Caco-2 (cell line): ENCODE measurements at places on chromosomes 6 and 20. TPM values are rescaled to one million over a fixed set of nuclear protein-coding genes. Genes with fewer than 3 reads are reported as not detected.

DNA sequence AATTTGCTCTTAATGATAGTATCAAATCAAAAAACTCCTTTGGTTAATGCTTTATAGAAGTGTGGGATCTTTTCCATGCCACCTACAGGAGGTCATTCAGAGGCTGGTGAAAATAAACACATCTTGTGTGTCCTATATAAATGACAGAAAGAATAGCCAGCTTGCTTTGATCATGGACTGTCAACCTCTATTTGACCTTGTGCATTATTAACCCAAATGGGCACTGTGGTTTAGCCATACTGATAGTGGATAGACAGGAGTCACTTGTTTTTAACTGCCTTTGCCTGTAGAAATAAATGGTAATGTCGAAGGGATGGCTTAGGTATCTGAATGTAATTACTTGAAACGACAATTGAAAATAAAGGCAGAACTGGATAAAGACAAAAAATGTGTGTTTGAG is 123.8 kb downstream of the CDKAL1 start:
- no peak overlapping the region for H3K27ac ChIP-seq
- no peak for DNase-seq
- no peak overlapping the region for H3K4me3 ChIP-seq
- H3K4me1 ChIP-seq: no peaks in the 10 kb centered on the region
- no peaks in the 10 kb centered on the region for H3K27me3 ChIP-seq

- no peaks in the 10 kb centered on the region for H3K27me3 ChIP-seq
- DNase-seq: no peak
- no peak overlapping the region for H3K4me3 ChIP-seq
- H3K27ac ChIP-seq: no peak overlapping the region
- peaks cover 2% of the 10 kb centered on the region; the same call in 1 of the 2 replicates for H3K36me3 ChIP-seq
- H3K4me1 ChIP-seq: no peaks in the 10 kb centered on the region
These were observed 80.2 kb downstream of the BMP7 start for GRCh38 chr20:57186192-57186591.

DNA sequence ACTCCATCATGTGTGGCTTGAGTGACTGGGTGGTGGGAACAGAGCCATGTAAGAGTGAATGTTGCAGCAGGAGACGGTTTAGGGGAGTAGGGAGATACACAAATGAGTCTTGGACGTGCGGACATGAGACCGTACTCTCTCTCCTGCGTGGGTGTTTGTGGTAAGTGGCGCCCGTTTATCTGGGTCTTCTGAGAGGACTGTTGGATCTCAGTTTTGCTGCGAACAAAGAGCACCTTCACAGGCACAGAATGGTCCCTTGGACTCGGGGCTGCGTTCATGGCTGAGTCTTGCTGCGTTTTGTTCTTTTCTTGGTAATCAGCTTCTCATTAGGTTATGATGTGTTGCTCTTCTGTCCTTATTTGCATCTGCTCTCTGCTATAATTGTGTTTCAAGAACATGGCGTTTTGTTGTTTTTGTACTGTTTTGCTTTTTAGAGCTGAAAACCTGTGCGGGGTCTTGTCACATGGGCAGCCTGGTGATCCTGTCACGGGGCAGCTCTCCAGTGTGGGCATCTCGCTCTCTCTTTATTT is 28.5 kb downstream of the STK35 start:
- H3K4me1 ChIP-seq: peaks cover 7% of the 10 kb centered on the region
- H3K27me3 ChIP-seq: no peaks in the 10 kb centered on the region
- no peak for DNase-seq
- no peaks in the 10 kb centered on the region; the same call in 1 of the 2 replicates for H3K36me3 ChIP-seq
- H3K27ac ChIP-seq: no peak overlapping the region

GRCh38 chr6:118589186-118589585 is 41.1 kb downstream of the PLN start:
- H3K4me3 ChIP-seq: no peak overlapping the region
- no peak for DNase-seq
- H3K27ac ChIP-seq: no peak overlapping the region
- no peaks in the 10 kb centered on the region for H3K4me1 ChIP-seq

DNA sequence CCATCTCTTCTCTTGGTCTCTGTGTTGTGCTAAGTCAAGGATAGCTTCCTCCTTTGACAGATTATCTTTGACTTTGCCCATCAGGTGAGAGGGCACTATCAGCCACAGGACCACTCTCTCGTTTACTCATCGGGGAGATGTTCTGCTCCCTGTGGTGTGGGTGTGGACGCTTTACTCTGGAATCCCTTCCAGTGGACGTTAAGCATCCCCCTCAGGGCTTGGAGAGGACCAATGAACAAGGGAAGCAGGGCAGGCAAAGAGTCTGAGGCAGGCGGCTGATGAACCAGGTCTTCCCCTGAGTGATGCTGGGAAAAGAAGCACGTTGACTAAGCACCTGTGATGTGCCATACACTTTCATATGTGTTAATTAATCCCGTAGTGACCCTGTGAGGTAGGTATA is 21.0 kb upstream of the RNF24 start:
- no peak for DNase-seq
- H3K27me3 ChIP-seq: no peaks in the 10 kb centered on the region
- no peak overlapping the region for H3K27ac ChIP-seq
- no peak overlapping the region for H3K4me3 ChIP-seq
- H3K4me1 ChIP-seq: peaks cover 8% of the 10 kb centered on the region
- H3K36me3 ChIP-seq: no peaks in the 10 kb centered on the region

DNA sequence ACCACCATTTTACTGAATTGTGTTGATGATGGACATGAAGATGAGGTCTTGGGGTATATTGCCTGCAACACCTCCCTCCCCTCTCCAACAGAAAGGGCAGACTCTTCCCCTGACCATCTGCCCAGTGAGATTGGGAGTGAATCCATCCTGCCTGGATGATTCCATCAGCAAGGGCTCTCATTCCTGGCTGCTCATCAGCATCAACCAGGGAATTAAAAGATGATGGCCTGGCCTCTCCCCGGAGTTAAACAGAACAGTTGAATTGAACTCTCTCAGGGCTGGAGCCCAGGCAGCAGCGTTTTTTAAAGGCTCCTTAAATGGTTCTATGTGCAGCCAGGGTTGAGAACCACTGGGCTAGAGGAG is 14.6 kb upstream of the MRPS18A start:
- no peaks in the 10 kb centered on the region for H3K27me3 ChIP-seq
- no peak overlapping the region for H3K27ac ChIP-seq
- no peaks in the 10 kb centered on the region for H3K36me3 ChIP-seq
- no peak overlapping the region for H3K4me3 ChIP-seq
- H3K4me1 ChIP-seq: peaks cover 30% of the 10 kb centered on the region

DNA sequence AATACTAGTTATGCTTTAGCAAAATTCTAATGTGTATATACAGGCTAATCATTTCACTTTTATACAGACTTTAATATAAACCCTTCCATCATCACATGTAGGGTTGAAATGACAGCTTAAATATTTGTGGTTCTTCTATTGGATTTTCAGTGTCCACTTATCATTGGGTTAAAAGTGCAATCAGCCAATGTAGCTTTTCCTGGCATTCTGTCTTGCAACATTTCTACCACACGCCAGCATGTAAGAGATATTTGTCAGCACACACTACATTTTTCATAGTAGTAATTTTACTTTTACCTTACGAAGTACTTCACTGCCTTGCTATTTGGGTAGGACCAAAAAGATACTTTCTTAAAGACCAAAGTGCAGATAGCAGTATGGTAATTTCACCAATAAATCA is 252.0 kb downstream of the TBX18 start:
- H3K4me3 ChIP-seq: no peak overlapping the region
- no peaks in the 10 kb centered on the region for H3K4me1 ChIP-seq
- H3K36me3 ChIP-seq: no peaks in the 10 kb centered on the region
- H3K27ac ChIP-seq: no peak overlapping the region

- no peaks in the 10 kb centered on the region for H3K27me3 ChIP-seq
These were observed 252.9 kb downstream of the GRM1 start for GRCh38 chr6:146281651-146282362.

The NRSN2 gene
- 24.6 and 27.5 TPM in 2 replicates for total RNA-seq

The SLC22A23 gene
- total RNA-seq: 44.9 and 45.5 TPM in 2 replicates

The BIRC7 gene
- total RNA-seq: 0.42 and 0.54 TPM in 2 replicates
